Sigmoid colon (tissue), 7 donors: ENCODE measurements at places on chromosomes 12 and 14. TPM values are rescaled to one million over a fixed set of nuclear protein-coding genes. Genes with fewer than 3 reads are reported as not detected.

- no peaks in the 10 kb centered on the region for H3K4me1 ChIP-seq
- H3K4me3 ChIP-seq, result no peak overlapping the region
- no peak for DNase-seq
- H3K36me3 ChIP-seq, result peaks cover 24% of the 10 kb centered on the region
Observed at GRCh38 chr14:21205678-21206581, 50.1 kb upstream of the OR5AU1 start.

DNA sequence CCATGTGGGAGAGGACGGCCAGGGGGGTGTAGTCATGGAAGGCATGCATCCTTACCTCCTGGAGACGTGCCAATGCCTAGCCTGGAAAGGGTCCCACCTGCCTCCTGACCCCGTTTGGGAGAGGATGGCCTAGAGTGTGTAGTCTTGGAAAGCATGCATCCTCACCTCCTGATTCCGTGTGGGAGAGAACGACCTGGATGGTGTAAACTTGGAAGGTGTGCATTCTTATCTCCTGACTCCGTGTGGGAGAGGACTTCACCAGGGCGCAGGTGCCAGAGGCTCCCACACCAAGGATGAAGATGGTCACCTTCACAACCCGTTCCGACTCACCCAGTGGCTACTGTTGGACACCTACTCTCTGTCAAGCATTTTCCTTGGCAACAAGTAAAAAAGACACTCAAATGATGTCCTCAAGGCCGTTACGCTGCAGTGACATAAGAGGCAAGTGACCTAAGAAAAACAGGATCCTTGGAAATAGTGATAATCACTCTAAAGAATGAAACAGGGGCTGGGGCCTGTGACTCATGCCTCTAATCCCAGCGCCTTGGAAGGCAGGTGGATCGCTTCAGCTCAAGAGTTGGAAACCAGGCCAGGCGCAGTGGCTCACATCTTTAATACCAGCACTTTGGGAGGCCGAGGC is 37.5 kb upstream of the FZD10 start:
- H3K36me3 ChIP-seq, result no peaks in the 10 kb centered on the region
- H3K4me3 ChIP-seq, result no peak overlapping the region
- H3K27me3 ChIP-seq, result no peaks in the 10 kb centered on the region
- no peak overlapping the region for H3K27ac ChIP-seq
- no peak for DNase-seq

DNA sequence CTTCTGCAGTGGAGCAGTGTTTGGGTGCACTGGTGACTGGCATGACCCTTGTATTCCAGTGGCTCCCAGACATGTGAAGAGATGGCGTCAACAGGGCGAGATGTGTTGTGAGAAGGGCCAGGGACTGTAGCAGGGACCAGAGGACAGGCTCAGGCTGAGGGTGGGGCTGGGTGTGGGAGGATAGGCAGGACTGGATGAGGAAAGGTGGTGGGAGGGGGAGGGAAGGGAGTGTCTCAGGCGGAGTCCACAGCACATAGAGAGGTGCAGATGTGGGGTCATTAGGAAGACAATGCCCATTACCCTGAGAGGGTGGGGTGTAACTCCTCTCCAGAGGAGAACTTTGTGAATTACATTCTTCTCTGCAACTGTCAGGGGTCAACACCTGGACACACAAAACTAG is 78.5 kb downstream of the DICER1 start:
- no peak for DNase-seq
- H3K27me3 ChIP-seq, result no peaks in the 10 kb centered on the region
- H3K27ac ChIP-seq, result no peak overlapping the region

GRCh38 chr12:10861366-10861765 is 12.1 kb upstream of the PRR4 start:
- H3K27ac ChIP-seq, result no peak overlapping the region
- H3K4me3 ChIP-seq, result no peak overlapping the region
- no peaks in the 10 kb centered on the region for H3K4me1 ChIP-seq
- H3K36me3 ChIP-seq, result peaks cover 8% of the 10 kb centered on the region
- no peak for DNase-seq

- H3K4me3 ChIP-seq, result no peak overlapping the region
- peaks cover 29% of the 10 kb centered on the region for H3K4me1 ChIP-seq
- no peak for DNase-seq
- no peaks in the 10 kb centered on the region for H3K36me3 ChIP-seq
- no peaks in the 10 kb centered on the region for H3K27me3 ChIP-seq
- H3K27ac ChIP-seq, result peak overlapping the region; percentile 31
Observed at GRCh38 chr12:3132636-3133404, 55.6 kb downstream of the TSPAN9 start.

DNA sequence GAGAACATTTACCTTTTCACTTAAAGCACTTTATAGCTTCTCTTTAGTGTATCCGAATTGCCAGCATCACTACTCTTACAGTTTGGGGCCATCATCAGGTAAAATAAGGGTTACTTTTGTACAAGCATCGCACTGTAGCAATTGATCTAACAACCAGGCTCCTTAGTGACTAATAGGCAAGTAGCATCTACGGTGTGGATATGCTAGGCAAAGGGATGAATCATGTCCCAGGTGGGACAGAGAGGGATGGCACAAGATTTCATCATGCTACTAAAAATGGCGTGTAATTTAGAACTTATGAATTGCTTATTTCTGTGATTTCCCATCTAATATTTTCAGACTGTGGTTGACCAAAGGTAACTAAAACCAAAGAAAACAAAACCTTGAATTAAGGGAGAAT is 582.3 kb downstream of the KCNH5 start:
- DNase-seq, result no peak
- no peak overlapping the region for H3K27ac ChIP-seq
- no peaks in the 10 kb centered on the region for H3K4me1 ChIP-seq
- no peak overlapping the region for H3K4me3 ChIP-seq
- no peaks in the 10 kb centered on the region for H3K27me3 ChIP-seq

- no peak for DNase-seq
- H3K4me1 ChIP-seq, result no peaks in the 10 kb centered on the region
- H3K27me3 ChIP-seq, result peaks cover 3% of the 10 kb centered on the region
- no peak overlapping the region for H3K4me3 ChIP-seq
- no peaks in the 10 kb centered on the region for H3K36me3 ChIP-seq
Observed at GRCh38 chr12:117284140-117284539, 77.3 kb downstream of the NOS1 start.

DNA sequence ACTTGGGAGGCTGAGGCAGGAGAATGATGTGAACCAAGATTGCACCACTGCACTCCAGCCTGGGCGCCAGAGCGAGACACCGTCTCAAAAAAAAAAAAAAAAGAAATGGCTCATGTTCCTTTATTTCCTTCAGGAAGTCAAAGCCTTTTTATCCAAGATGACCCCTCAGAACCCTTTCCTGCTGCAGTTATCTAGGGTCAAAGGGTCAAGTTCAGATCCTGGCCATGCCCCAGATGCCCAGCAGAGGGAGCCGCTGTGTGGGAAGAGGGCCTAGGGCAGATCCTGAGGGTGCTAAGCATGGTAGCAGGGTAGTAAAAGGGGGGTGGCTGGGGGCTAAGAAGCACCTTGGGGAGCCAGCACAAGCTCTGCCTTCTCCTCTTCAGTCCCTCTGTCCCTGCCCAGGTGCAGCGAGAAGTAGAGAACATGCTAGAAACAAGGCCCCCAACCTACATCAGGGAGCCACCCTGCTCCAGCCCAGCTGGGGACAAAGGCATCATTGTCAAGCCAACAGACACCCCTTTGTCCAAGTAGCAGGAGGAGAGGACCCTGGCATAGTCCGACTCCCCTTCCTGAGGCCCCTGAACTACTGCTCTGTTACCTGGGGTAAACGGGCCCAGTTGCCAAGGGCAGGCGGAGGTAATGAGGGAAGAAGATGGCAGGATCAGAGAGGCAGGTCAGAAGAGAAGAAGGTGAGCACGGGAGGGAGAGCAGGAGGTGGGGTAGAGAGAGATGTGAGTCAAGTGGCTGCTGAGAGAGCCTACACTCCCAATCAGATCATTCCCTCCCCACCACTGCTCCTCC is 6.5 kb downstream of the NFE2 start:
- no peak overlapping the region for H3K4me3 ChIP-seq
- H3K36me3 ChIP-seq, result no peaks in the 10 kb centered on the region
- DNase-seq, result no peak
- H3K27me3 ChIP-seq, result no peaks in the 10 kb centered on the region
- H3K27ac ChIP-seq, result no peak overlapping the region
- H3K4me1 ChIP-seq, result no peaks in the 10 kb centered on the region

DNA sequence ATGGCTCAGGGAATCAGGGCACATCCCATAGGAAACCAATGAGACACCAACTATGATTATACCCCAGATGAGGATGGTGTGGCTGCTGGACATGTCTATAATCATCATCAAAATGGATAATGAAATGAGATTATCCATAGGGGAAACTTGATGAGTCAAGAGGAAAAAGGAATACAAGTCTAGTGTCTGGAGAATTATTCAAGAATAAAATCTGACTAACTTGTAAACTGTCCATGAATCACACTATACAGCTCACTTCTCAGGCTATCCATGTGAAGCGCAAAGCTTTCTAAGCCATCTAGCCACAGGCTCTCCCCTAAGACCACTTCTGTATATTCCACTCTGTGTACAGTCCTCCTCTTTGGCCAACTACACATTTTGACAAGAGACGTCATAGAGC is 52.5 kb downstream of the DUSP16 start:
- no peak overlapping the region for H3K27ac ChIP-seq
- peaks cover 37% of the 10 kb centered on the region for H3K4me1 ChIP-seq
- H3K36me3 ChIP-seq, result no peaks in the 10 kb centered on the region
- H3K27me3 ChIP-seq, result no peaks in the 10 kb centered on the region

DNA sequence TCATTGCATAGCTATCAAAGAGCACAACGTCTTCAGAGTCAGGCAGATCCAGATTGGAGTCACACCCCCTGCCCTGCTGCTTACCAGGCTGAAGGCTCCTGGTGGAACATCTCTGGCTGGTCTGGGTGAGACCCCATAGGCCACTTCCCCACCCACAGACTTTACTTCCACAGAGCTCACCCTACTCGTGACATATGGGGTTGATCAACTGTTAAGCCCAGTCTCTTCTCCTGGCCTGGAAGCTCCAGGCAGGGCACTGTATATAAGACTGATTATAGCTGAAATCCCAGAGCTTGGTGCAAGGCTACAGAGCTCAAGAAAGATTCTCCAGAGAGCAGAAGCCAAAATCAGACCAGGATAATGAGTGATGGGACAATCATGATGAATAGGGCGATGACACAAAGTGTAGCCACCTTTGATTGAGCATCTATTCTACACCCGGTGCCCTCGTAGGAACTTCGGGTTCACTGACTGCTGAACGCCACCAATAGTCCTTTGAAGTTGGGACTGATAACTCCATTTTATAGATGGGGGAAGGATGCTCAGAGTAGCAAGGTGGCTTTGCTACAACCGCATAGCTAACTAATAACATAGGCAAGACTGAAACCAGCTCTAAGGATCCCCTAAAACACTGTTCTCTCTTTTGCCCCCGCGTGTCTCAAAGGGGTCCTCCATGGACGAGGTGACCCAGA is 287.8 kb downstream of the BCL11B start:
- H3K27ac ChIP-seq, result no peak overlapping the region
- no peak overlapping the region for H3K4me3 ChIP-seq
- H3K27me3 ChIP-seq, result no peaks in the 10 kb centered on the region
- H3K4me1 ChIP-seq, result no peaks in the 10 kb centered on the region

- H3K36me3 ChIP-seq, result no peaks in the 10 kb centered on the region
- no peak for DNase-seq
- no peak overlapping the region for H3K4me3 ChIP-seq
- no peak overlapping the region for H3K27ac ChIP-seq
- H3K27me3 ChIP-seq, result no peaks in the 10 kb centered on the region
- no peaks in the 10 kb centered on the region for H3K4me1 ChIP-seq
Observed at GRCh38 chr14:100433428-100433814, 110.3 kb downstream of the SLC25A47 start.

DNA sequence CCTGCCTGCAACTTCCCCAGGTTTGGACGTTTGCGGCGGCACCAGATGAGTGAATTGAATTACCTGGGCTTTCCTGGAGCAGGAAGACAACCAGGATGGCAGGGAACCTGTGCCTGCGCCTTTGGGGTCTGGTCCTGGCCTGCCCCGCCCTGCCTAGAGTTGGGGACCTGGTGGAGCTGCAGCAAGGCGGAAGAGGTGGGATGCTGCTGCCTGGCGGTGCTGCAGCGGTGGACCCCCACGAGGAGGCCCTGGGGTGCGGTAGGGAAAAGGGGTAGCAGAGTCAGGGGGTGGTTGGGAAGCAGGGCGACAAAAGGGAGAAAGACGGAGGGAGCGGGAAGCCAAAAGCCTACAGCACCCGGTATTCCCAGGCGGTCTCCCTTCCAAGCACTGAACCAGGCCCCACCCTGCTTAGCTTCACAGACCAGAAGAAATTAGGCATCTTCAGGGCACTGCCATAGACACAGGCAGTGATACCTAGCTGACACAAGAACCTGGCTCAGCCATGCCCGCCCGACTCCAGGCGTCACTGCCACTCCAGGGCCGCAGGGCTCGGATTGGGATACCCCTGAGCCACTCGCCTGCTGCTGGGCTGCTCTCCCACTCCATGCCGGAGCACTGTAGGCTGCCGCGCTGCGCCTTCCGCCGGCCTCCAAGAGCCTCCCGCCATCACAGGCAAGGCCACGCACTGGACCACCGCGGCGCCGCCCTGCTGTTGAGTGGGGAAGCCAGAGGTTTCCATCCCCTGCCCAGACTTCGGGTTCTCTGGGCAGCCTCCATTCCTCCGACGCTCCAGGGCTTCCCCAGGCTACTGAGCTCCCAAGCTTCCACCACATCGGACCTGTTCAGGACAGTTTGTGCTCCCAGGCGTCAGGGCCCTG is 155.2 kb upstream of the ALG10B start:
- H3K27ac ChIP-seq, result no peak overlapping the region
- no peak overlapping the region for H3K4me3 ChIP-seq
- H3K4me1 ChIP-seq, result no peaks in the 10 kb centered on the region

GRCh38 chr12:2231956-2232355 is 179.2 kb downstream of the CACNA1C start:
- no peaks in the 10 kb centered on the region for H3K36me3 ChIP-seq
- DNase-seq, result no peak
- no peaks in the 10 kb centered on the region for H3K27me3 ChIP-seq

The GLIPR1L1 gene
- not detected for total RNA-seq

DNA sequence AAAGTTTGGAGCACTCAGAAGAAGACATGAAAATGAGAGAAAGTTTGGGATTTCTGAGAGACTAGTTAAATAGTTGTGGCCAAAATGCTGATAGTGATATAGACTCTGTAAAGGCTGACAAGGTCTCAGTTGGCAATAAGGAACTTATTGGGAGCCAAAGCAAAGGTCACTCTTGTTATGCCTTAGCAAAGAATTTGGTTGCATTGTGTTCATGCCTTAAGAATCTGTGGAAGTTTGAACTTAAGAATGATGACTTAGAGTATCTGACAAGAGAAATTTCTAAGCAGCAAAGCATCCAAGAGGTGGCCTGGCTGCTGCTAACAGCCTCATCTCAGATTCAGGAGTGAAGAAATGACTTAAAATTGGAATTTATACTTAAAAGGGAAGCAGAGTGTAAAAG is 113.8 kb downstream of the PIK3C2G start:
- H3K27me3 ChIP-seq, result no peaks in the 10 kb centered on the region
- DNase-seq, result no peak
- H3K27ac ChIP-seq, result no peak overlapping the region
- no peak overlapping the region for H3K4me3 ChIP-seq

The KRT77 gene
- not detected for total RNA-seq

The CISTR gene
- not detected for total RNA-seq

The RND1 gene
- total RNA-seq, result not detected

GRCh38 chr12:27253347-27253746 is 9.3 kb downstream of the STK38L start:
- H3K36me3 ChIP-seq, result no peaks in the 10 kb centered on the region
- no peak for DNase-seq
- no peaks in the 10 kb centered on the region for H3K4me1 ChIP-seq
- no peaks in the 10 kb centered on the region for H3K27me3 ChIP-seq
- H3K27ac ChIP-seq, result peak overlapping the region; percentile 93

GRCh38 chr14:50342221-50343078 is 30.3 kb downstream of the DMAC2L start:
- DNase-seq, result peak; percentile 88
- H3K4me1 ChIP-seq, result peaks cover 60% of the 10 kb centered on the region
- H3K36me3 ChIP-seq, result peaks cover 10% of the 10 kb centered on the region
- peak overlapping the region; percentile 80 for H3K27ac ChIP-seq
- H3K4me3 ChIP-seq, result peak overlapping the region; percentile 16
- H3K27me3 ChIP-seq, result no peaks in the 10 kb centered on the region
